Heart right ventricle (tissue), 16 donors: ENCODE measurements at places on chromosomes 7 and 10. TPM values are rescaled to one million over a fixed set of nuclear protein-coding genes. Genes with fewer than 3 reads are reported as not detected.

Gene KLLN
- polyA plus RNA-seq: 0.19 TPM

Gene GPR85
- polyA plus RNA-seq: 0.58 TPM

Gene GIMAP1
- polyA plus RNA-seq: 8.4 TPM

Gene FEZF1
- polyA plus RNA-seq: not detected

Gene LBX1
- polyA plus RNA-seq: not detected

Gene EGR2
- 2.2 TPM for polyA plus RNA-seq

Gene PTPRN2
- 1.5 TPM for polyA plus RNA-seq

Gene VOPP1
- 17.5 TPM for polyA plus RNA-seq

Gene CPN1
- polyA plus RNA-seq: not detected

Gene CYP2C19
- not detected for polyA plus RNA-seq

Gene TSPAN12
- 22.5 TPM for polyA plus RNA-seq

Gene PNLIPRP2
- polyA plus RNA-seq: not detected

Gene GATA3
- polyA plus RNA-seq: 1.2 TPM

Gene EPHB4
- polyA plus RNA-seq: 14.4 TPM

Gene FAM24B
- polyA plus RNA-seq: 1.7 TPM

Gene OR2A12
- not detected for polyA plus RNA-seq

Gene MYOZ1
- polyA plus RNA-seq: 0.54 TPM

Gene SORCS1
- polyA plus RNA-seq: 0.30 TPM

Gene ACSM6
- polyA plus RNA-seq: not detected

Gene GRM8
- polyA plus RNA-seq: 0.37 TPM

Gene CYP3A7
- polyA plus RNA-seq: not detected

Gene PIP4K2A
- polyA plus RNA-seq: 6.4 TPM

Gene GOLGA7B
- 0.59 TPM for polyA plus RNA-seq

Gene SCART1
- polyA plus RNA-seq: 0.17 TPM

Gene SMKR1
- 0.28 TPM for polyA plus RNA-seq

Gene EPHA1
- 0.12 TPM for polyA plus RNA-seq

Gene PAXIP1
- polyA plus RNA-seq: 7.3 TPM

Gene SLC18A3
- not detected for polyA plus RNA-seq

Gene SEM1
- 176 TPM for polyA plus RNA-seq

Gene CC2D2B
- 0.14 TPM for polyA plus RNA-seq

Gene PRPF18
- 6.7 TPM for polyA plus RNA-seq

Gene FAM13C
- 1.5 TPM for polyA plus RNA-seq

Gene GNAT3
- polyA plus RNA-seq: not detected

Gene TET1
- 0.17 TPM for polyA plus RNA-seq

Gene BICC1
- 3.8 TPM for polyA plus RNA-seq

Gene INSYN2A
- polyA plus RNA-seq: not detected

Gene CRHR2
- 0.10 TPM for polyA plus RNA-seq

Gene BLVRA
- polyA plus RNA-seq: 47.8 TPM

Gene SMARCD3
- polyA plus RNA-seq: 77.7 TPM

Gene NPTX2
- 5.6 TPM for polyA plus RNA-seq

Gene DGKI
- polyA plus RNA-seq: 0.16 TPM

Gene FKBP6
- not detected for polyA plus RNA-seq

Gene MYPN
- polyA plus RNA-seq: 27.1 TPM
